ENCODE measurements at places on chromosomes 2 and 18.

GRCh38 chr2:159902722-159903121 lies 104.7 kb upstream of the CD302 start:
- DNase-seq = no peak

DNA sequence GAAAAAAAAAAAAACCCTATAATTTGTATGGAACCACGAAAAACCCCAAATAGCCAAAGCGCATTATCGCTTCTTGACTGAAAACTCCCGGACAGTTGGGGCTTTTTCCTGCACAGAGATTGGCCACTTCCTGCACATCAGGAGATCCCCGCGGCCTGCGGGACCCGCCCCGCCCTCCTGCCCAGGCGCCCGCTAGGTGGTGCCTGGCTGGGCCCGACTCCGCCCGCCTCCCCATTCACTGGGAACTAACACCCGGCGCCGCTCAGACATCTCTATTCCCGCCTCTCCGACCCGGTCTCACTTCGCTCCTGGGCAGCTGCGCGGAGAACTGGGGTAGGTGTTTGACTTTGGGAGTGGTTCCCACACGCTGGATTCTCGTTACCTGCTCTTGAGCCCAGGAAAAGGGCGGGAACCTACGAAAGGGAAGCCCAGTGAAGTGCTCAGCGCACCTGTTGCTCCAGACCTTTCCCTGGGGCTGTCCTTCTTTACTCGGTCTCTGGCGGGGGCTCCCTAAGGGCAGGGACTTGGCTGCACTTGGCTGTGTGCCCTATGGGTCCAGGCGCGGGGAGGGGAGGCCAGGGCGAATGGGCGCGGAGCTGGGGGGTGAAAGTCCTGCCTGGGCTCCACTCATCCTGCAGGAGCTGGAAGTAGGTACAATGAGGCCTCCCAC lies at the start of gene HMSD:
Gene HMSD, plus strand, starts transcription at position 234 of the 670 bp plus-strand sequence. CDS start 4,155 bp downstream, outside the sequence.
- DNase-seq = peak; percentile 44

GRCh38 chr2:33812707-33813106 lies 213.6 kb upstream of the FAM98A start:
- no peak for DNase-seq

DNA sequence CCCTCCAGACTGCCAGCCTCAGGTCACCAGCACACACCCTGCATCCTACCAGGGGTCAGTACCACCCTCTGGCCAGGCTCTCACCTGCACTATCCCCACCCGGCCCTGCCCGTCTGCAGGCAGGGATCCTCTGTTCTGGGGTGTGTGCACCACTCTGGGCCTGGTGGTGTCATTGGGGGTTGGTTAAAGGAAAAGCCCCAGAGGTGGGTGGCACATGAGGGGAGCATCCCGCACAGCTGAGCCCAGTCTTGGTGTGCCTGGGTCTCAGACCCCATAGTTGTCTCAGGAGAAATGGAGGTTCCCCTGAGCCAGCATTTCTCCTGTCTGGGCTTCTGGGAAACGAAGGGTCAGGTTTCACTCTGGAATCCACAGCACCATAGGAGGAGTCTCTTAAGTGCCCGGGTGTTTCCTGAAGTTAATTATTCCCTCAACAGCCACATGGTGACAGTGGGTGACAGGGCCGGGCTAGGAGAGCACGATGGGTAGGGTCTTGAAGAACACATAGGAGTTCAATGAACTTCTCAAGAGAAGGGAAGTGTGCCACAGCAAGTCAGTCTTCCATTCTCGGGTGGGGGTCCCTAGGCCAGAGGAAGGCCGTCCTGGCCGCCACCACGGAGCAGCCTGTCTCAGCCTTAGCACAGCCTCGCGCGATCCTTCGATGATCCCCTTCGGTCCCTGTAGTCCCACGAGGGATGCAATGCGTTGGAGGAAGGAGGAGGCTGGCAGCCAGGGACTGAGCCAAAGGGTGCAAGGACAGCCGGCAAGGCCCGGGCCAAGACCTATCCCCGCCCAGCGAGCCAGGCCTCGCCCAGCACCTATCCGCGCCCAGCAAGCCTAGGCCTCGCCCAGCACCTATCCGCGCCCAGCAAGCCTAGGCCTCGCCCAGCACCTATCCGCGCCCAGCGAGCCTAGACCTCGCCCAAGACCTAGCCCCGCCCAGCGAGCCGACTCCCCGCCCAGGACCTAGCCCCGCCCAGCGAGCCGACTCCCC lies 1.1 kb upstream of the FARP2 start:
- peak; percentile 56 for DNase-seq

DNA sequence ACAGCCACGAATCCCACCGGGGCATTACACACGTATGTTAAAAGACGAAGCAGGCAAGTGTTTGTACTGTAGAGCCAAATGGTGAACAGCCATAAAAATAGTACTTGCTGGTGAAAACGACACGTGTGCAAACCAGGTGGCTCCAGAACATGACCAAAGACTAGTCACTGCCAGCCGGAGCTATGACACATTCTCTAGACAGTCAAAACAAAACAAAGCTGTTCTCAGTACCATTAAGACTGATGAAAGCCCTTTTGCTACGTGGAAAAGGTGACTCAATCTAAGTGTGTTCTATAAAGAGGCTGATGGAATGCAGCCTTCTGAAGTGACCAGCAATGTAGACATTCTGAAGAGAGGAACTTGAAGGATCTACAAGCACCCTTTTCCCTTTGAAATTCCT lies 367.7 kb upstream of the NETO1 start:
- no peak for DNase-seq

All from stimulated activated CD4-positive, alpha-beta T cell treated with anti-CD3 and anti-CD28 coated beads, Interleukin-15, amount 100 ng/mL, for 1 hour (primary cell).